ENCODE measurements at places on chromosomes 4 and X.

DNA sequence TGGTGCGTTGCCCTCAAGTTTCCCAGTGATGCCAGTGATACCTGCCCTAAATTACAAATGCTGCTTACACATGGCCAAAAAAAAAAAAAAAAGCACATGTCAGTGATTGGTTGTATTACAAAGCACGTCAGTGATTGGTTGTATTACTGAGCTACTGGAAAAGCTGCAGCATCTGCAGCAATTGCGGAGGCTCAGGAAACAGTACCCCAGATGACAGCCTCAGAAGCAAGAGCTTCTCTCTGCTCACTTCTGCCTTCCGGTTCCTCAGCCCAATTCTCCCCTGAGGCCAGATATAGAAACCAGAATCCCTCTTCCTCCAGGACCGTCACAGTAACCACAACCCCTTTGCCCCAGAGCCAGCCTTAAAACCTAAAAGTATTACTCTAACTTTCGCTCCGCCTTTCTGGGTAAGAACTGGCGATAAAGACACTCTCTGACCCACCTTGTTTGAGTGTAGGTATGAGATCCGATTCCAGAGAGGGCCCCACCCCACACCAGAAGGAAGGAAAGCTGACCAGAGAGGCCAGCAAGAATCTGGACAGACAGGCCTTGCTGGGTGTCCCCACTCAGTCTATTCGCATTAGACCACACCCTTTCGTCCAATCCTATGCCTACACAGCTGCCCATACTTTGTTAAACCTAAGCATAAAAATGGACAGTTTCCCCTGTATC lies 85.0 kb upstream of the SORBS2 start:
- DNase-seq, result no peak

DNA sequence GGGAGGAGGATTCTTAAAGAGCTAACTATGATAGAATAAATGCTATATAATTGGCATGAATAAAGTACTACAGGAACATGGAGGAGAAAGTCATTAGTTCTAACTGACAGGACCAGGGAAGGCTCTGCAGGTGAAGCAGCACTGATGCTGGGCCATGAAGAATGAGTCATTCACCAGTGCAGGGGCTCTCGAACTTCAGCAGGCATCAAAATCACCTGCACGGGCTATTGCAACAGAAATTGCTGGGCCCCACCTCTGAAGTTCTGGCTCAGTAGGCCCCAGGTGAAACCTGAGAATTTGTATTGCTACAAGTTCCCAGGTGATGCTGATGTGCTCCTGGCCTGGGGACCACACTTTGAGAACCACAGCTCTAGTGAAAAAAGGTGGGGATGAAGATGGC lies 33.7 kb downstream of the TMEM150C start:
- DNase-seq, result no peak

DNA sequence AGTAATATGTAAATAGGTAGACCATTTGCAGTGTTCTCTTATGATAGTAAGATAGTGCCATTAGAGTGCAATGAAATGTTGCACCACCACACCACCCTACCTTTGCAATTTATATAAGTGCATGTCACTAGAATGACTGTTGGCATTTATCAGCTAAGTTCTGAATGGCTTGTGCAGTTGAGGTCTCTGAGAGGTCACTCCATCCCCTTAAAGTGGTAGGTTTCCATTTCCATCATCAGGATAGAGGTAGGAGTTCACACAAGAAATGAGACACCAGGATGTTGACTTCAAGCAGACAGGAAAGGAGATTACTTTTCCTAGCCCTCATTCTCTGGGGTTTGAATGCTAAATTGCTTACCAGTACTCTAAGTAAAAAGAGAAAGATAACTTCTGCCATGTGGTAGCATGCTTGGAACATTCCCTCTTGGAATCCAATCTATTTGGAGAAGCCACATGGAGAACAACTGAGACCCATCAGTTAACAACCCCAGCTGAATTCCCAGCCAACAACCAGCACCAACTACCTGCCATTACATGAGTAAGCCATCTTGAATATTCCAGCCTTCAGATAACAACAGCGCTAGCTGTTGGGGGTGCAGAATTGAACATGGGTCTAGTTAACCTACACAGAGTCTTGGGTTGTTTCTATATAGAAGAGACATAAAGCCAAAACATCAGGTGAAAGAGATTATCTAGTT lies 6.7 kb upstream of the LRBA start:
- DNase-seq, result no peak

DNA sequence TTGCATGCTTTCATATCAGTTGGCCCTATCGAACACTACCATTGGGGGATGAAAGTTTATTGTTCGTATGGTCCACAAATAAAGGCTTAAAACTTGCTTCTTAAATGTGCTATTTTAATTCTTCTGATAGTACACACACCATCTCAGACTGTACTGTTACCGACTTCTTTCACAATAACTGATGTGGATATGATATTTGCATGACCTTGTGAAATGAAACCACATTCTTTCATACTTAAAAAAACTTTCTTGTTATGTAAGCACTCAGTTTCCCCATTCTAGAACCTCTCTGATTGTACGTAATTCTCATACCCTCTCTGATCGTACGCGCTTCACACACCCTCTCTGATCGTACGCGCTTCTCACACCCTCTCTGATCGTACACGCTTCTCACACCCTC lies 12.0 kb upstream of the WDR19 start:
- no peak for DNase-seq

GRCh38 chr4:41294445-41295062 lies 37.8 kb downstream of the UCHL1 start:
- no peak for DNase-seq

Data from activated naive CD4-positive, alpha-beta T cell treated with anti-CD3 and anti-CD28 coated beads, Interleukin-2, amount 50 U/mL, for 16 hours (primary cell).